Lung microvascular endothelial cell (primary cell): ENCODE measurements at places on chromosomes 1 and 21. TPM values are rescaled to one million over a fixed set of nuclear protein-coding genes. Genes with fewer than 3 reads are reported as not detected.

DNA sequence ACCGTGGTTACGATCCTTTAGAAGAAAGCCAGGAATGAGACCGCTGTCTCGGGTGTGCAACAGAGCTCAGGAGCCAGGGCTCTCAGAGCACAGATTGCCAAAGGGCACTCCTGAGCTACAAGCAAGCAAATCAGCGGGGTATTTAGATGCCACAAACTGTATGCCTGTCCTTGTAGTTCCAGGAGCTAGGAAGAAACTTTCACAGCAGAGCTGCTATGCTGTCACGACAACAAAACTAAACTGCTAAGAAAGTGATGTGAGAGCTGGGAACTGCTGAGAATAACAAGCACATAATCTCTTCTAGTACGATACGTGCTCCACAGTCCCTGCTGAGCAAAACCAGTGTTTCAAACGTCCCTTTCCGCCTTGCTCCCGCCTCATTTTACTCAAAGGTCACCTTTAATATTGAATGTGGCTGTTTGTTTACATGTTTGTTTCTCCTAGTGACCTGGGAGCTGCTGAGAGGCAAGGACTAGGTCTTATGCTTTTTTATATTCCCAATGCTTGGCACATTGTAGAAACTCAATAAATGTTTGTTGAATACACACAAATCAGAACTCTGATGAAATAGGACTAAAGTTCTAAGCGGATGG is 14.7 kb downstream of the GREM2 start:
- DNase-seq: no peak

DNA sequence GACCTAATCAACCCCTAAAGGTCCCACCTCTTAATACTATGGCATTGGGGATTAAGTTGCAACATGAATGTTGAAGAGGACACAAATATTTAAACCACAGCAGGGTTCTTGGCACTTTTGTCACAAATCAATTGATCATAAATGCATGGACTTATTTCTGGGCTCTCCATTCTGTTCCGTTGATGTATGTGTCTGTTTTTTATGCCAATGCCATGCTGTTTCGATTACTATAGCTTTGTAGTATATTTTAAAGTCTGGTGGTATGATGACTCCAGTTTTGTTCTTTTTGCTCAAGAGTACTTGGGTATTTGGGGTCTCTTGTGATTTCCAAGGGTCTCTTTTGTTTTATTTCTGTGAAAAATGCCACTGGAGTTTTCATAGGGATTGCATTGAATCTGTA is 34.7 kb upstream of the PLA2G2A start:
- no peak for DNase-seq

DNA sequence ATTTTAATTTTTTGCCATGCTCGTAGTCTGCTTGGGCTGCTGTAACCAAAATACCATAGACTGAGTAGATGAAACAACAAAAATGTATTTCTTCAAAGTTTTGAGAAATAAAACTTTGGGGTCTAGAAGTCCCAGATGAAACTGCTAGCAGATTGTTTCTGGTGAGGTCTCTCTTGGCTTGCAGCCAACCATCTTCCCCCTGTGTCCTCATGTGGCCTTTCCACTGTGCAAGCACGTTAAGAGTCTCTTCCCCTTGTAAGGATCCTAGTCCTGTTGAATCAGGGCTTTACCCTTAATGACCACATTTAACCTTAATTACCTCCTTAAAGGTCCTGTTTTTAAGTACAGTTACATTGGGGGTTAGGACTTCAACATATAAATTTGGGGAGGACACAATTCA is 86.6 kb downstream of the PTBP2 start:
- peak; percentile 22 for DNase-seq

Gene MRPS15
- 69.5 and 70.4 TPM in 2 replicates for total RNA-seq

- DNase-seq: no peak
Measured at GRCh38 chr1:55552636-55553035, 337.5 kb upstream of the USP24 start.

- no peak for DNase-seq
Measured at GRCh38 chr21:32768530-32768929, 3.0 kb downstream of the PAXBP1 start.

Gene TNFRSF8
- not detected in 2 replicates for total RNA-seq

DNA sequence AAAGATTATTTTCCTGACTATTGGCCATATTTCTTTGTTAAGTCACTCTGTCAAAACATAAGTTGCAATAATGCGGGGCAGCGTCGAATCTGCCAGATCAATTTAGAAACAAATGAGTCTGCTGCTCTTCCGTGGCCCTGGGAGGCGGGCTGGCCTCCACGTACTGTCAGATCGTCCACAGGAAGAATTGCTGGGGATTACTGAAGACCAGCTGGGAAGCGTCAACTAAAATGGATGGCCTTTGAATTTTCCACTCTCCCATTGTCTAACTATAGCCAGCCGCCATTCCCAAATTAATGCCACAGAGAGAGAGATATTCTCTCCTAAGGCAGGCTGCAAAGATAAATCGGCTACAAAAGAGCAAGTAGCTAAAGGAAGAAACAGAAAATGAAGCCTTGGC is 560.2 kb downstream of the SMYD3 start:
- peak; percentile 3 for DNase-seq

DNA sequence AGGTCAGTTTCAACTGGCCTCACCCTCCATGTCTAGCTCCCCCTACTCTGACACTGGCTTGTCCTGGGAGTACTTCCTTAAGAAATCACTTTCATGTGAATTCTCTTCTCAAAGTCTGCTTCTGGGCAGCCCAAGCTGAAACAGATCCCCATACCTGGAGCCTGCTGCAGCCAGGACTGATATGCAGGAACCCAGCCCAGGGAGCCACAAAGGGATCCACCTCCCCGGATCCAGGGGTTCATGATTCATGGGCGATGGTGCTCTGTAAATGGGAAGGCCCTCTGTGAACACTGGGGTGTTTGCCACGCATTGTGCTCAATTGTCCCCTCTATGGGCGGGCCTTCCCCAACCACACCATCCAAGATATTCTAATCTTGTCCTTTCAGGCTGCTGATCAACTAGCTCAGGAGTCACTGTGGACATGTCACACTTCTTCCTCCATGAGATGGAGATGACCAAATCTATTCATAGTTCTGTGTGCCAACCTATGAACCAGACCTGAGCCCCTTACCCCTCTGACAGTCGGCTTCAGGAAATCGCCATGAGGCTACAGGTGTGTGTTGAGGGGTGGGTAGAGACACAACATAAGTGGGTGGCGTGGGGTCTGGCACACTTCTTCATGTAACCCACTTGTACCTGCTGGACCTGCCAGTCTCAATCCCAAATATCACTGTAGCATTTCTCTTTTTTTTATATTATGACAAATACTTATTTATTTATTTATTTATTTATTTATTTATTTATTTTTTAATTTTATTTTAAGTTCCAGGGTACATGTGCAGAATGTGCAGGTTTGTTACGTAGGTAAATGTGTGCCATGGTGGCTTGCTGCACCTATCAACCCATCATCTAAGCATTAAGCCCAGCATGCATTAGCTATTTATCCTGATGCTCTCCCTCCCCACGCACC is 41.8 kb downstream of the RUNX3 start:
- no peak for DNase-seq

DNA sequence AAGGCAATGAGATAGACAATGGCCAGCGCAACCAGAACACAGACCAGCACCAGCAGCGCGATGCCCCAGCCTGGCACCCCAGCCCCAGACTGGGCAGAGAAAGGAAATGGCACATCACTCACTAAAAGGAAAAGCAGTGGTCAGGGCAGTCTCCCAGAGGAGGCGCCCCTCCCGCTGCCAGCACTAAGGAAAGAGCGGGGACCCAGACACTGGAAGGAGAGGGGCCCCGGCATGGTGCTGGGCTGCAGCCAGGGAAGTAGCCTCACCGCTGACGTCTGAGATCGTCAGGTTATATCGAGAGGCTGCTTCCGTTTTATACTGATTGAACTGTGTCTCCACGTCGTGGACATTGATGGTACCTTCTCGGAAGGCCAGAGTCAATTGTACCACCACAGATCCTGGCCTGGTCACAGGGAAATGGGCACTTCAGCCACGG is 13.8 kb downstream of the TRIM46 start:
- DNase-seq: no peak

- no peak for DNase-seq
Measured at GRCh38 chr1:23910144-23910543, 3.0 kb downstream of the CNR2 start.

GRCh38 chr1:67749844-67750690 is 65.1 kb downstream of the GADD45A start:
- DNase-seq: peak; percentile 74

Gene DDR2
- 3.4 and 9.2 TPM in 2 replicates for total RNA-seq

Gene S100A16
- total RNA-seq: 442 and 502 TPM in 2 replicates

DNA sequence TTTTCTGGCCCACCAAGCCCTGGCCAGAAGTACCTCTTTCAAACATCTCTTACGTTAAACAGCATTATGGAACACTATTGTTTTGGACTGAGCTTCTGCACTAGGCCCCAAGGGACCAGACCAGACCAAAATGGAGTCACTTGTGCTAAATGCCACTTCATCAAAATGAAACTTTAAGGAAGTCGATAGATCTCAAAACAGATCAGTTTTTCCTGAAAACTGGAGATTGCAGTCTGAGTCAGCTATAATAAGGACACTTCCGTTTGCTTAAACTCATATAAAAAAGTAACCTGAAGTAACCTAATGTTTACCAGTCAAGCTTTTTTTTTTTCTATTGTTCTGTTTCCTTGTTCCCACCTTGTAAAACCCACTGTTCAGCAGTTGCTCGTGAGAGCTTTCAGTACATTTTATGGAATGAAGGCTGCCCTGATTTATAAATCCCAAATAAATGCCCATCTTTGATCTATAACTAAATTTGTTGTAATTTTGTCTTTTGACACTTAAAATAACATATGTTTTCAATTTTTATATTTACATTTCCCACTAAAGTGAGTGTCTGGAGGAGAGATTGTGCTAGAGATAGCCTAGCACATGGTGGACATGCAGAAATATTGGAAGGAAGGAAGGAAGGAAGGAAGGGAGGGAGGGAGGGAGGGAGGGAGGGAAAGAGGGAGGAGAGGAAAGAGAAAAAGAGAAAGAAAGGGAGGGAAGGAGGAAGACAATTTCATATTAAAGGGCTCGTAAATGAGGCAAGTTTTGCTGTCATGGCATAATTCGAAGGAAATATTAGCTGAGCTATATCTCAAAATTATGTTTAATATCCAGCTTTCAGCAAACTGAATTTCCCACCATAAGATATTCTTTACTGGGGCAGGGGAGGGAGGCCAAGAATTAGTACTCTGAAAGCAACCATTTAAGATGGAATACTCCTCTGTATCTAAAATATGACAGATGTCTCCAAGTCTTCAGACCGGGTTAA is 77.0 kb upstream of the CXADR start:
- peak; percentile 52 for DNase-seq

DNA sequence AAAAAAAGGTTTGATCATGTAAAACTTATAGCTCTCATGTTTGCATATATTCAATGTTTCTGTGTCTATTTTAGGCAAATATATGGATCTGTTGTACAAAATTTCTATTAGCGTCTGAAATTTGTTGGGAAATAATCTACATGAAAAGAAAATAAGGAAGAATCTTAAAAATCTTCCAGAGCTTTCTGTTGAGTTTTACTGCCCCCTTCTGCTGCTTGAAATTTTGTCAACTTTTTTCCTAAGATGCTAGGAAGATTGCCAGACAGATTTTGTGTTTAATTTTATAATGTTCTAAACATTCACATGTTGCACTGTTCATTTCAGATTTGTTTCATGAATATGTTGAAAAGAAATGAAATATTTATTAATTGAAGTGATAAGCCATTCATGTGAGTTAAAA is 2.5 kb upstream of the PTGS2 start:
- DNase-seq: peak; percentile 52

Gene CSF3R
- total RNA-seq: not detected in 2 replicates

GRCh38 chr1:32761936-32762335 is 55.2 kb downstream of the YARS1 start:
- no peak for DNase-seq

GRCh38 chr1:64669098-64669675 is 75.7 kb upstream of the RAVER2 start:
- no peak for DNase-seq

DNA sequence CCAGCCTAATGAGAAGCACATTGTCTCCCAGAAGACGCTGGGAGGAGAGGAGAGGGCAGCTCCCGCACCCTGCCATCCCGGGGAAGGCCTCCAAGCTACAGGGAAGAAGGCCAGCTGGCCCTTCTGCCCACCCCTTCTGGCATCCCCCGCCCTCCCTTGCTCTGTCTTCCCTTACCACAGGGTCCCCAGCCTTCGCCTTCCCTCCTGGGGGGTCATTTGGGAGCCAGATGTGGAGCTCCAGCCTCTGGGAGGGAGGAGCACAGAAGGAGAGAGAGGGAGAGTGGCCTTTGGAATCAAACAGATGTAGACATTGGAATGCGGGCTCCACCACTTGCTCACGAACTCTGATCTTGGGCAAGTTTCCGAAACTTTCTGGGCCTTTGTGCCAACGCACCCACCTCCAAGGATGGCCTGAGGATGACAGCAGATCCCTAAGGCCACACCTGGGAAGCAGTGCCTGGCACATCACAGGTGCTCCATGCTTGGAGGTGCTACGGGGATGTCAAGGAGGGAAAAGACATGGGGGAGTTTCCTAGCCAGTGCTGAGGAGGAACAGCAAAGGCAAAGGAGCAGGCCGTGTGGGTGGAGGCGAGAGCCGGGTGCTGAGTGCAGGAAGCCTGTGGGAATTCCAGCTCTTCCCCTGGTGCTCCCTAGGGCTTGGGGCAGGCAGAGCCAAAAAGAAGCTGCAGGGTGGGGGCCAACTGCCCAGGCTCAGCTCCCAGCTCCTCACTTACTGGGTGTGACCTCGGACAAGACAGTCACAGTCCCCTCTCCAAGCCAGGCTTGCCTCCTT is 23.1 kb upstream of the RSPO1 start:
- no peak for DNase-seq

Gene FCN3
- not detected in 2 replicates for total RNA-seq

Gene EXO1
- 1.4 and 4.8 TPM in 2 replicates for total RNA-seq

- DNase-seq: peak; percentile 31
Measured at GRCh38 chr1:218546314-218546713, 201.2 kb downstream of the TGFB2 start.

DNA sequence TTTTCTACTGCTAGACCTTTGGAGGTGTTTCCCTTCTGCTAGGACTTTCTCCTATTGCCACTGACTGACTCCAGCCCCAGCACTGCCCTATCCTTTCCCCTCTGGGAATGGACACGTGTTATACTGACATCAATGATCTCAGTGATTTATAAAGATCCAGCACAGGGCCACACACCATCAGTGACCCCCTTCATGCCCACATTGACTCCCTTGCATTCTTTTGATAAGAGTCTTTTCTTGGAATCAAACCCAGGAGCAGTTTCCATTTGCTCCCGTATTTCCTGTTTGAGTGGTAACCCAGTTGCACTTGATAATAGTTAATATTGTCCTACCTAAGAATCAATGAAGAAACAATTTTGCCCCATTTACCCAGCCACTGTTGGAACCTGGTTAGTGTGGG is 501.0 kb upstream of the USP24 start:
- no peak for DNase-seq

DNA sequence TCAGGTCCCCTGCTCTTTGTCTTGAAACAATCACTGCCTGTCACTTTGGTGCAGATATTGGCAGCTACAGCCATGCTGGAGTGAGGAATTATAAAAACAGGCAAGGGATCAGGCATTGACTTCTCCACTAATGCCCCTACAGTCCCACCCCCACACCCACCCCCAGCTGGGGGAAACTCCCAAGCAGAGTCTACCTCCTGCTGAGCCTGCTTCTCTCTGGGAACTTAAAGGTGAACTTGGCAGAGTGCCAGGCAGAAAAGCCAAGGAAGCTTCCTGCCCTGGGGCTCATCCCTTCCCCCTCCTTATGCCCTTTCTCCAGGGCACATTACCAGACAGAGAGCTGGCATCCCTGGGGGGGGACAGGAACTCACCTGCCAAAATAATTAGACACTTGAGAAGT is 6.7 kb downstream of the NCMAP start:
- no peak for DNase-seq

Gene TRIM58
- total RNA-seq: under 0.01 and 0.22 TPM in 2 replicates

Gene RNF186
- total RNA-seq: not detected in 2 replicates

Gene EPHA2
- total RNA-seq: 68.6 and 122 TPM in 2 replicates
